ENCODE measurements at places on chromosomes 6 and 20.

DNA sequence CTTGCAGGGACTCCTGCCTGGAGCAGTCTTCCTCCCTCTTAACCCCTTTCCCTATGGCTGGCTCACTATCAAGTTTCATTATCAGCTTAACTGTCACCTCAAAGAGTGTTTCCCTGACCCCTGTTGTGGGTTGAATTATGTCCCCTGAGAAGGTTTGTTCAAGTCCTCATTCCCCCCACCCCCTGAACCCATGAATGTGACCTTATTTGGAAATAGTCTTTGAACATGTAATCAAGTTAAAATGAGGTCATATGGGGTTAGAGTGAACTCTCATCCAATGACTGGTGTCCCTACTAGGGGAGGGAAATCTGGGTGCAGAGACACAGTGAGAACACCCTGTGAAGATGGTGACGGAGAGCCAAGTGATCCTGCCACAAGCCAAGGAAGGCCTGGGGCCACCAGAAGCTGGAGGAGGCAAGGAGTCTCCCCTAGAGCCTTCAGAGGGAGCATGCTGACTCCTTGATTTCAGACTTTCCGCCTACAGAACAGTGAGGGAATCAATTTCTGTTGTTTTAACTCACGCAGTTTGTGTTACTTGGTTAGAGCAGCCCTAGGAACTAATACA is 165.2 kb upstream of the TOP1 start:
- no peak for DNase-seq

- DNase-seq, result no peak
Measured at GRCh38 chr6:105519954-105520353, 117.1 kb upstream of the PREP start.

- DNase-seq, result no peak
Measured at GRCh38 chr6:1081551-1082284, 230.2 kb upstream of the FOXQ1 start.

DNA sequence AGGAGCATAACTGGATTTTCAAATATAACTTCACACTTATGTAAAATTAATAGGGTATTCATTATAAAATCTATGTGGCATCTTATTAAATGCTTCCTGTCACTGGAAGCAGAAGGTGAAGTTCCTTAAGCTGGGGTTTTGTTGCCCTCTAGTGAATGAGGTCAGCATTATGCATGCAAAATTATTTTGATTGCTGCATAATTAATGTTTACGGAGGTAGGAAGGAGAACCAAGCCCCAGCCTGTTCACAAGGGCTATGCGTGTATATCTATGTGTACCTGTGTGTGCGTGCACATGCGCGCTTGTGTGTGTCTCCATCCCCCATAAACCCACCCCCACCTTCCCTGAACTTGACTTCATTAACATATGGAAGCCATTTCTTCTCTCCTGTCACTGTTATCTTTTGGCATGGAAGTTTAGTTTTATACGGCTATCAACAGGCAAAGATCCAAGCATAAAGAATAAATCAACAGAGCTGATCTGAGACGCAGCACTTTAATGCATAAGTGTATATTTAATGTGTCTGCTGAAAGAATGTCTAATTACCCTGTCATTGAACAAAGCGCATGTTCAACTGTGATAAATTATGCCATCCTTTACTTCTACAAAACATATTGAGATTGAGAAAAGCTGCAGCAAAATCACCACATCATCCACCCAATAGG is 90.2 kb upstream of the CDH4 start:
- DNase-seq, result no peak

GRCh38 chr20:61203320-61203719 is 48.7 kb upstream of the CDH4 start:
- DNase-seq, result no peak

- DNase-seq, result no peak
Measured at GRCh38 chr20:634148-634925, 18.7 kb downstream of the SRXN1 start.

- DNase-seq, result no peak
Measured at GRCh38 chr20:63610581-63611435, 16.1 kb downstream of the GMEB2 start.

DNA sequence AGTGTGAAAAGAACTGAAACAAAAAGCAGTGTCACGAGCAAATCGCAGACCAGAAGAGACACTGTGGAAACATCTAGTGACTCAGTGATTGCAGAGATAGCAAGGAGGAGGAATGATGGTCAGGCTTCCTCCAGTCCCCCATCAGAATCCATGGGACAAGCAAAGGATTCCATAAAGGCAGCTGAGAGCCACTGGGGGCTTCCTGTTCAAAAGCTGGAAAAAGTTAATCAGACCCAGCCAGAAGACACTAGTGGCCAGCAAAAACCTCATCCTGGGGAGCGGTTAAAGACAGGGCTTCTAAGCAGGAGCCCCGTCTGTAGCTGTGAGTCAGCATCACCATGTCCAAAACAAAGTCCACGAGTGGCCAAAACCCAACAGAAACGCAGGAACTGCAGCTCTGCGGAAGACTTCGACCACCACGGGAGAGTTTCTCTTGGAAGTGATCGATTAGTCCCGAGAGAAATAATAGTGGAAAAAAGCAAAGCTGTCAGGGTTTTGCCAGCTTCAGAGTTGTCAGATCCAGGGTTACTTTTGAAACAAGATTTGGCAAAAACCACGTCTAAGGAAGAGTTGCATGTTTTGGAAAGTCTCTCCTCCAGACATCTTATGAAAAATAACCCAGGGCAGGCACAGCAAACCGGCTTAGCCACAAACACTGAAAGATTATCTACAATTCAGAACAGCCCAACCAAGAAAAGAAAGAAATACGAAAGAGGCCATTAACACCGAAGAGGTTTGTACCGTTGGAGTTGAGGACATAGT is 51.0 kb downstream of the JAG1 start:
- no peak for DNase-seq

GRCh38 chr6:7953753-7954152 is 43.2 kb upstream of the TXNDC5 start:
- no peak for DNase-seq

DNA sequence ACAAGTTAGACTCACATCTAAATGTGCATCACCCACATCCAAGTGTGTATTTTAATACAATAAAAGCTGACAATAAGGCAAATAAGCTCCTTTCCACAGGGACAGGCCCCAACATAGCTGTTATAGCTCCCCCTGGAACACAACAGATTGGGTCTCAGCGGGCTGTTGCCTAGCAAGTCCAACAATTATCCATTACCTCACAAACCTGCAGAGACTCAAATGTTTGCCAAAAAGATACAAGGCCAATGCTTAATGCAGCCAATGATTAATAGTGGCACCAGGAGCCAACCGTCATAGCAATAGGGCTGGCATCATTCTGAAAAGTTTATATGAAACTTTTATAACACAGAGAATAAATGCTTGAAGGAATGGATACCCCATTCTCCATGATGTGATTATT is 35.7 kb downstream of the EPB41L2 start:
- no peak for DNase-seq

- DNase-seq, result no peak
Measured at GRCh38 chr20:61448386-61448785, 196.3 kb downstream of the CDH4 start.
